ENCODE measurements at places on chromosomes 2 and 18.
A peak's percentile ranks its signal among the peaks of the same experiment; 100 is the strongest.

GRCh38 chr2:70927138-70927537 is 8.6 kb upstream of the ATP6V1B1 start:
- DNase-seq, result no peak

DNA sequence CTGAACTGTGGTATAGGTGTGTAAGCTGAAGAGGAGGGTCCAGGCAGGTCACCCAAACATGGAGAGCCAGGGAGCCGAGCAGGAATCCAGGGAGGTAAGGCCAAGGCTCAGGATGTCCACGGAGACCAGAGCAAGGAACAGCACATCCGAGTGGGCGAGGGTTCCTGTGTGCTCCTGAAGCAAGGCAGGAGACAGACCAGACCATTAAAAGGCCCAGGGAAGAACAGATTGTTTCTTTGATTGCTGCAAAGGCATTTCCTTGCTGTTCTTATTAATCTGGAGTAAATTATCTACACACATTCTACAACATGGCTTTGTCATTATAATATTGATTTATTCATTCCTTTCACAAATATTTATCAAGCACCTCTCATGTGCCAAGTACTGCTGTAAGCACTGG is 50.1 kb upstream of the SPTBN1 start:
- DNase-seq, result no peak

- no peak for DNase-seq
Observed at GRCh38 chr18:33812186-33812585, 234.2 kb downstream of the ASXL3 start.

DNA sequence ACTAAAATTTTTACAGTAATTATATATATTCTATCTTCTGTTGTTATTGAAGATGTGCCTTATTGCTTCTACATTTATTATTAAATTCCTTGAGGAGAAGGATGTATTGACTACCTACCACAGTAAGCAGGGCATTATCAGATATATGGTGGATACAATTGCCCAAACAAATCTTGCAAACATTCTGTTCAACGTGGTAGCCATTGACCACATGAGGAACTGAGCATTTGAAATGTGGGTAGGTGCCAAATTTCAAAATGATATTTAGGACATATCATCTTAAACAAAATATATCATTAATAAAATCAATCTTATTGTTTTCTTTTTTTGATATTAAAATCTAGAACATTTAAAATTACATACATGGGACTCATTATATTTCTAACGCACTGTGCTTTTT is 11.1 kb downstream of the SCN3A start:
- no peak for DNase-seq

DNA sequence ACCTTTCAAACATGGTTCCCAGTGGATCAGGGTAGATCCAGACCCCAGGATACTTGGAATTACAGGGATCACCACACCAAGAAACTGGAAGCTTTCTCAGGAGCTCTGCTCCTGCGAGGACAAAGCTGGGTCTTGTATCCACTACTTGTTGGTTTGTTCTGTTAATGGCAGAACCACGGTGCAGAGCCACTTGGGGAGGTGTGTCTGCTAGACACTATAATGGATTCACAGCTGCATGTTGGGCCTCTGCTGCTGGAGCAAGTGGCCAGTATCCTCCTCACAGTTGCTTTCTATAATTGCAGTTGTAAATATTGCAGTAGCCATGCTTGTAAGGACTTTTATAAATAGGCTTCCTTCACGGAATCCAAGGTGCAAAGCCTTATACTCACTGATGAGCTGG is 12.9 kb downstream of the FOSL2 start:
- DNase-seq, result peak; percentile 28

DNA sequence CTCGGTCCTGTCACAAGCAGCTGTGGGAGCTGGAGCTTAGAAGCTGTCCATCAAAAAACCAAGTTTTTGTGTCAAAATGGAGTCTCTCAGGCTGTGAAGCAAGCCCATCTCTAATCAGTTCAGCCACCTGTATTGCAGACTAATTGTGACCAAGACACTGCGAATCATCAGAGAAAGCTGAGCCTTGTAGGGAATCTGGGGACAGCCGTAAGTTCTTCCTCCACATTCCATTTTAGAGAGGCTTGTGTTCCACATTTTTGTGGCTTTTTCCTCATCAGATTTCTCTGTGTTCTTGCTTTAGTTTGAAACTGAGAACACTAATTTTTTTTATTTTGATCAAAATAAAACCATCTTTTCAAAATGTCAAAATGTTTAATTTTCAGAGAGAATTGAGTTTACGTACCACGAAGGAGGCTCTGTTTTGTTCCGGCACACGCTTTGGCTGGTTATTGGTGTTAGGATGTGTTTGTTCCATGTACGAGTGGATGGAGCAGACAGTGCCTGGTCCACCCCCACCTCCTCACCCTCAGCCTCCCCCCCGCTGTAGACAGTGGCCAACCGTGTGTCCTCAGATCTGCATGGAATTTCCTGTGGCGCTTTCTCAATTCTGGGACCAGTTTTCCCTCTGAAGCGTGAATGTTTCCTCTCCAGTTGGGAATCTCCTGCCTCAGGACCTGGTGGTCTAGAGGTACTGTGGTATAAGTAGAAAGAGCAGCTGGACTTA is 140.8 kb downstream of the AGAP1 start:
- DNase-seq, result no peak

- DNase-seq, result peak; percentile 40
Observed at GRCh38 chr2:120702801-120703200, 32.9 kb upstream of the GLI2 start.

GRCh38 chr2:31381601-31382000 is 32.9 kb downstream of the XDH start:
- DNase-seq, result no peak

DNA sequence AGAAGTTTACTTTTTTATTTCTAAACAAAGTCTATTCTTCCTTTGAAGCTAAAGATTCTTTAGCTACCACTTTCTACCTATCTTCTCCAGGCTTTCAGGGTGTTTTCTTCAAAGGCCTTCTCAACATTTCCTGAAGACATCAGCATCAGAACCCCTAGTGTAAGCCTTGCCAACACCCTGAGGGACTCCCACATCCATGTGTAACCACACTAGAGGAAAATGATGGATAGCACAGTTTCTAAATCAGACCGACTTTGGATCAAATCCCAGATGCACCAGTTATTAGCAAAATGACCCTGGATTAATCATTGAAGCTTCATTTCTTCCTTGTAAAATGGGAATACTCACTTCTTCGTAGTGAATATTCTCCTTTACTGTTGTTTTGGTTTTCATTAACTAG is 4.7 kb upstream of the TTN start:
- no peak for DNase-seq

- DNase-seq, result no peak
Observed at GRCh38 chr2:118841828-118842461, 5.5 kb downstream of the EN1 start.

DNA sequence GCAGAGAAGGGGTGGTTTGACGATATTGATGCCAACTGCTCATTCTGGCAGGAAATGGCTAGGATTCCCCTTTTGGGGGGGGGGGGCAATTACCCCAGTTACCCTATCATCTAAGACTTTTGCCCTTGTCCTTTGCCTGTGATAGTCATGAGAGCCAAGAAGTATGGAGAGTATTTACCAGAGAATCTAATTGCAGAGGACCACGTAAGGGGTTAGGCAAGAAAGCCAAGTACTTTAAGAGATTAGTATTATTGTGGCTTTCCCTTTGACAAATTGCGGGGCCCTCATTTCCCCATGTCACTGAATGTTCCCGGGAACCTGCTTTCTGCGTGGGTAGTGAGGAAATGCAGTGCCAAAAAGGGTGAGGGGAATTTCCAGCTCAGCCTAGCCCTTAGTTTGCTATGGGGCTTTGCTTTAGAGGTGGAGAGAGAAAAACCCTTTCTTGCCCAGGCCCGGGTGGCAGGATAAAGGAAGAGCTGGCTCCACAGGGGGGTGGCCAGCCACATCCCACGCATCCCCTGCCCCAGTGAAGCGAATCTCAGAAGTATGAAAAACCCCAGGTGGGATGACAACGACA is 1.5 kb downstream of the AQP4 start:
- no peak for DNase-seq

DNA sequence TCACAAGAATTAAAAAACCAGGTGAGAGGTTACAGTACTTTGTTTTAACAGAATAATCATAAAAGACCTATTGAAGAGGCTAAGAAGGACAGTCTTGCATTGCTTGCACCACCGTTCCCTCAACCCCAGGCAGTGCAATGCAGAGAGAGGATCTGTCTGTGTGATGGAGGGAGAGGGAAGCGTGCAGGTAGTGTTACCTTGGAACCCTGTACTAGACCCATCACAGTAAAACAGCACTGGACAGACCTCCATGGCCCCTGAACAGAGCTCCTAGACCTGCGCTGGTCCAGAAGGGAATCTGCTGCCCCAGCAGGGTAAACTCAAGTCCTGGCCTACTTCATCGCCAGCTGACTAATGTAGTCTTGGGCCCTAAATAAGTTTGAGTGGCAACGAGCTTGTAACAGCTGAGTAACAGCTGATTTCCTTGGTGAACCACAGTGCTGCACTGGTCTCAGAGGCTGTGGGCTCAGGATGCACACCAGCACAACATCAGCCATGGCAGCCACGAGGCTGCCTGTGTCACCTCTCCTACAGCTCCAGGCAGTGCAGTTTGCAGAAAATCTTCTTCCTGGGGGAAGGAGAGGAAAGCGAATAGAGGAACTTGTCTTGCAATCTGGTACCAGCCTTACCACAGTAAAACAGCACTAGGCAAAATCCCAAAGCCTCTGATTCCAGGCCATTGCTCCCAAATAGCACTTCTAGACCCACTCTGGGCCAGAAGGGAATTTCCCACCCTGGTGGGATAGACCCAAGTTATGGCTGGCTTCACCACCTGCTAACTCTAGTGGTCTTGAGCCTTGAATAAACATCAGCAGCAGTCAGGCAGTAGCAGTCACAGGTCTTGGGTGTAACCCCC is 417.2 kb downstream of the CDH7 start:
- no peak for DNase-seq

- DNase-seq, result no peak
Observed at GRCh38 chr2:188046437-188046836, 245.2 kb upstream of the GULP1 start.

- DNase-seq, result peak; percentile 64
Observed at GRCh38 chr2:238940806-238941205, 92.9 kb downstream of the TWIST2 start.

DNA sequence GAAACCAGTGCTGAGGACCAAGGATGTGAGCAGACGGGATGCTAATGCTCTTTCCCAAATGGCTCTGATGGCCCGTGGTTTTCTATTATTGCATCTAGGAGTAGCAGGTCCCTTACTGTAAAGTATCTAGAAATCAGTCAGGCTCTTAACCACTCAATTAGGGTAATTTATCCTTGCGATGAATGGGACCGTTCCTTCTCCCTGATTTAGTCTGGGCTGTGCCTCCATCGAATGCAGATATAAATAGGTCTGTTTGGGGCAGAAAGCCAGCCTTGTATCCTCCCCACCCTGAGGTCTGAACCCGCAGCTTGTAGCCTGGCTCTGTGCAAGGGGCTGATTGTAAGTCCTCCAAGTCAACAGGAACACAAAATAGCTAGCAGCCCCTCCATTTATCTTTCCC is 9.5 kb upstream of the SMARCAL1 start:
- DNase-seq, result no peak

DNA sequence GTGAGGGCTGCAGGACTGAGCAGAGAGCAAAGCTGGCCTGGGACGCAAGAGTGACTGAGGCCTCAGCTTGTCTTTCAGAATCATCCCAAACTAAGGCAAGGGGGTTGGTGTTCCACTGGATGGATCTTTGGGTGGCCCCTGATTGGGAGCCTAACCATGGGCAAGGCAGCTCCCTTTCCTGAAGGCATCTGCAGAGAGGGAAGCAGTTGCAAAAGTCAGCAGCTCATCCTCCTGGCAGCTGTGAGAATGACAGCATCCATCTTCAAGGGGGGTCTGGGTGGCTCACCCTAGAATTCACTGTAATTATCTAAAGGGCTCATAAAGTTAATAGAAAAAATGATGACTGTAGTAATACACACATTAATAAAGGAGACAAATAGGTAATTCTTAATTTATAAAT is 46.5 kb upstream of the RAB31 start:
- DNase-seq, result no peak

DNA sequence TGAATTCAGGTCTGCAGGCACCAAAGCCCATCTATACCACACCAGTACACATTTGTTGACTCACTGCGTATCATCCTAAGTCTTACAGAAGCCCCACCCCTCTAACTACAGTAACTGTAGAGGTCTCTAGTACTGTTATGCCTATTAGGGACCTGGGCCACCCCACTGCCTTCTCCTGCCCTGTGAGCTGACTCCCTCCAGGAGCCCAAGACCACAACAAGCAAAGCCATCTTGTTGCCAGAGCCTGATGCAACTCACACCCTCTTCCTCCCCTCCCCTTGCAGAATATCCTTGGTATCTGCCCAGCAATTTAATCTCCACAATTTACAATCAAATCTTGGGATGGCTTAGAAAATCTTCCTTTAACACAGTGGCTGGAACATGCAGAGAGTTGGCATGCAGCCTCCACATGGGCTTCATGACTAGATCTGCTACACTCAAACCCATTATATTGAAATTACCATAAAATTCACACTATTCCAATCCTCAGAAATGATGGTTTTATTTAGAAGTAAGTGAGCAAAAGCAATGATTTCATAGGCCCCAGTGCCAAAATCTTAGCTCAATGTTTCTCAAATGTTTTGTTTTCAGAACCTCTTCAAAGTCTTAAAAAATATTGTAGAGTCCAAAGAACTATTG is 17.7 kb upstream of the CYP1B1 start:
- DNase-seq, result no peak

GRCh38 chr2:120109186-120110061 is 96.5 kb downstream of the EPB41L5 start:
- no peak for DNase-seq

DNA sequence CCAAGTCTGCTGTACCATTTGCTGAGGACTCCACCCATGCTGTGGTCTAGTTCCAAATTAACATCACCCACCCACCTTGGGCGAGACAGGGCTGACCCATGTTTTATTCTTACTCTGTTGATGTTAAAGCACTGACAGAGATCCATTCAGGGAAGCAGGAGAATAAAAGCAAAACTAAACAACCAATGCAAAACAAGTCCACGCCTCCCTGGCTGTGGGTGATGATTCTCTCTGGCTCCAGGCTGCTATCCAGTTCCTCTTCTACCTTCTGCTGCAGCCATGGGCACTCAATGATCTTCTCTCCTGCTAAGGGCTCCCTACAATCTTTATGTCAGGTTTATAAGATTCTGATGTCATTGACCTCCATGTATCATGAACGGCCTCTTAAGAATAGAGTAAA is 786.6 kb upstream of the ID2 start:
- no peak for DNase-seq

- DNase-seq, result no peak
Observed at GRCh38 chr2:85684806-85685205, 9.4 kb upstream of the GNLY start.

GRCh38 chr2:30781451-30781850 is 25.8 kb downstream of the CAPN13 start:
- DNase-seq, result no peak

GRCh38 chr2:233112776-233113452 is 52.8 kb downstream of the INPP5D start:
- peak; percentile 36 for DNase-seq

GRCh38 chr2:84299211-84299775 is 159.8 kb downstream of the SUCLG1 start:
- no peak for DNase-seq

DNA sequence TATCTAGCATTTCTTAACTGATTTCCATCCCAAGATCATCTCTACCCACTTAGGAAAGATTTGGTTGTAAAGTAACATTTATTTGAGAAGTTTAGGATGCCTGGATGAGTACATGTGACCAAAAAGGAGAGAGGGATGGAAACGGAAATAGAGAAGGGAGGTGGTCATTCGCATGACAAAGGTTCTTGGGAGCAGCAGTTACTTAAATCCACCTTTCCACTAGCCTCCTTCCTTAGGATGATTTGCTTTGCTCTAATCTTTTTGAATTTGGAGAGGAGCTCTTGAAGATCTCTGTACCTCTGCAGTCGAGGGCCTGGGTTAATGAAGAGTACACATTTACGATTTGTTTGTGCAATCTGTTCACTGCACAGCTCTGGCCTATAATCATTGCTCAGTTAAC is 623.5 kb downstream of the EPHA4 start:
- no peak for DNase-seq

All from sigmoid colon (tissue), 7 donors.